ENCODE measurements at places on chromosomes 4 and X. TPM values are rescaled to one million over a fixed set of nuclear protein-coding genes. Genes with fewer than 3 reads are reported as not detected.

SYTL4 gene
- total RNA-seq, result not detected

DNA sequence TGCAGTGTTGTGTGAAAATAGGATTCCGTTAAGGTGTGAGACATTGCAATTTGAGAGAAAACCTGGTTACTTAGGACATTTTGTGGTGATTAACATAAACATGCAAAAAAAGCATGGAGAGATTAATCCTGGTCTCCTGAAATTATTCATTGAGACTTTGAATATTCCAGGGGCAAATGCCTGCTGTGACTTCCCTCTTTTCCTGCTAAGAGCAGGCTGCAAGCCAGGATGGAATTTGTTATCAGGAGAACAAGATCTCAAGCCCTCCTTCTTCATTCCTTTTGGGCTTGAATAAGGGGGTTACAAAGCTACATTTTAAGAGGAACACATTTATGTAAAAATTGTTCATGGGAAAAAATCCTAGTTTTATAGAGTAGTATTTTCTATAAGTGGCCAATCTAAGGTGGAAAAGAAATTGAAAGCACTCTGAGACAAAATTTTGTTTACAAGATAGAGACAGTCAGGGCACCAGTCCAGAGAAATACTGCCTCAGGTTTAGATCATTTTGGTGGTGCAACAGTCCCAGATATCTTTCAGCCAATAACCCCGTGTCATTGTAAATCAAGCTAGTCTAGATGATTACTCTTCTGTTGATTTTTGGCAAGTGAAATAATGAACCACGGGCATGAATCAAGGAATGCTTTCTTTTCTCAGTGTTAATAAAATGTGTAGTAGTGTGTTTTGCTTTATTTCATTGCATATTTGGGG is 1528.3 kb upstream of the AGA start:
- DNase-seq, result no peak

- no peak for DNase-seq
Observed at GRCh38 chr4:79182209-79182608, 143.7 kb downstream of the NAA11 start.

DNA sequence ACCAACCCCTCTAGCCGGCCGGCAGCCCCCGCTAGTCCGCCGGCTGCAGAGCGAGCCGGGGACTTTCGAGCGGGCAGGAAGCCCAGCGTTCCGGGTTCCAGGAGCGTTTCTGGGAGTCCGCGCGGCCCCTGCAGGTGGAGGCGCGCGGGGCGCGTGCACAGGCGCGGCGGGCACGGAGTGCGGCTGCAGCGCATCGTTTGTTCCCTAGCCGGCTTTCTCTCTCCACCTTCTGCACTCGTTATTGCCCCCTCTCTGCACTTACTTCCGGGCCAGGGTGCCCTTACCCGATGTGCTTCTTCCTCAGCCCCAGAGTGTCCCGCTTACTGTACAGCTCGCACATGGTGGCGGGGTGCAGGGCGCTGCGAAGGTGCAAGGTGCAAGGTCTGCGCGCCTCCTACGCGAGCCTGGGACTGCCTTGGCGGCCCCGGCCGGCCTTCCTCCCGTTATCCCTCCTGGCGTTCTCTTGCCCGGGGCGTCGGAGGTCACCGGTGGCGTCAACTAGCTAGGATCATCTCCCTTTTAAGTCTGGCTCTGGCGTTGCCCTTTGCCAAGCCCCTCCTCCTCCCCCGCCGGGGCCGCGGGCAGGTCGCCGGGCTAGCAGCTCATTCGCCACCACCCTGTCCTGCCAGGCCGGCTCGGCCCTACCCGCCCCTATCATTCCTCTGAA is at the start of gene ETNPPL:
Gene ETNPPL, minus strand, starts transcription at position 495 of the 667 bp plus-strand sequence. Its CDS starts 155 bp downstream, at position 340.
- peak; percentile 27 for DNase-seq

- no peak for DNase-seq
Observed at GRCh38 chr4:51958199-51958968, 61.8 kb downstream of the LRRC66 start.

- no peak for DNase-seq
Observed at GRCh38 chr4:64248186-64248585, 161.1 kb downstream of the TECRL start.

GRCh38 chrX:40278340-40279090 is 180.8 kb upstream of the BCOR start:
- DNase-seq, result peak; percentile 61

All from activated CD4-positive, alpha-beta T cell treated with anti-CD3 and anti-CD28 coated beads, Interleukin-2, amount 10 ng/mL, durations not matched to agents 7 days and 5 days (primary cell).